ENCODE measurements at places on chromosomes 12 and 14.

DNA sequence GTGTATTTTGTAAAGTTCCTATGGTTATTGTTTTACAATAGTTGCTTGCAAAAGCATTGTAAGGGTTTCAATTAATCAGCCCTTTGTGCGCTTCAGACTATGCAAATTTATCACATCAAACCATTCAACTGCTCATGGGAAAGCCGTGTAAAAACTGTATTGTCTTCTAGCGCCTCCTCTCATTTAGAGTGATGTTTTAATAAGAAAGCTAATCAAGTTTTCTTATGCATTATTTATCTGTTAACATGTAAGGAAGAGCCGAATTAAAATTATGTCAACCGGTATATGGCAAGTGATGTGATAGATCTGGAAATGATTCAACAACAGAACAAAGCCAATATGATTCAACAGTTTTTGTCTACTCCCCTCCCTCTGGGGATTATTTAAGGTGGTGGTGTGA lies 92.5 kb upstream of the RFX4 start:
- DNase-seq: no peak

DNA sequence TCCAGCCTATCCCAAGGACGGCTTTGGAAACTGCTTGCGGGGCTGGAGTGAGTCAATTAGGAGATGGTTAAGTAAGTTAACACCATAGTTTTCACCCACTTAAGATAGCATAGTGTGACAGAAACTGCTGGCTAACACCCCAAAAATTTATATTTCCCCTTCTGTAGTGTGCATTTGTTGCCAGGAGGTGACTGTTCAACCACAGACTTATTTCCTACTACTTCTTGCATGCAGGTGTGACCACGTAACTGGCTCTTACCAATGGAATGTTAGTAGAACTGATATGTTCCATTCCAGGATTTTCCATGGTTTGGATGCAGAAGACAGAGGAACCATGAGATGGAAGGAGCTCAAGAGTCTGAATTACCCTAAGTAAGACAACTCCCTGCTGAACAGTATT lies 52.9 kb upstream of the SLC35F4 start:
- no peak for DNase-seq

GRCh38 chr14:99232714-99233214 lies 39.2 kb downstream of the BCL11B start:
- DNase-seq: no peak

GRCh38 chr14:103130965-103131364 lies 7.7 kb downstream of the TNFAIP2 start:
- no peak for DNase-seq

GRCh38 chr14:45810152-45810872 lies 557.3 kb upstream of the MIS18BP1 start:
- DNase-seq: no peak

- DNase-seq: no peak
These were observed 668.1 kb downstream of the SLC16A7 start for GRCh38 chr12:60263836-60264493.

GRCh38 chr12:109458086-109458485 lies 19.0 kb downstream of the KCTD10 start:
- DNase-seq: no peak

DNA sequence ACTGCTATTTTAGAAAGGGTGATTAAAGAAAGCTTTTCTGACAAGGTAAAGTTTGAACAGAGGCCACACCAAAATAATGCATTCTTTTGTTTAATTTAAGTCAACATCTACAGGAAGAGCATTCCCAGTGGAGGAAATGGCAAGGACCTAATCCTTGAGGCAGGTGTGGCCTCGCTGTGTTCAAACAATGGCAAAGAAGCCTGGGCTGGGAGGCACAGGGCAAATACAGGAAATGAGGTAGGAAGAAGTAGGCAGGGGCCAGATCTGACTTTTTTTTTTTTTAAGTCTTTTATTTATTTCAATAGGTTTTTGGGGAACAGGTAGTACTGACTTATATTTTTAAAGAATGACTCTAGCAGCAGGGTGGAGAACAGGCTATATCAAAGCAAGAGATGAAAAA lies 53.5 kb downstream of the ARMH4 start:
- no peak for DNase-seq

GRCh38 chr14:32669391-32669790 lies 269.3 kb upstream of the NPAS3 start:
- no peak for DNase-seq

DNA sequence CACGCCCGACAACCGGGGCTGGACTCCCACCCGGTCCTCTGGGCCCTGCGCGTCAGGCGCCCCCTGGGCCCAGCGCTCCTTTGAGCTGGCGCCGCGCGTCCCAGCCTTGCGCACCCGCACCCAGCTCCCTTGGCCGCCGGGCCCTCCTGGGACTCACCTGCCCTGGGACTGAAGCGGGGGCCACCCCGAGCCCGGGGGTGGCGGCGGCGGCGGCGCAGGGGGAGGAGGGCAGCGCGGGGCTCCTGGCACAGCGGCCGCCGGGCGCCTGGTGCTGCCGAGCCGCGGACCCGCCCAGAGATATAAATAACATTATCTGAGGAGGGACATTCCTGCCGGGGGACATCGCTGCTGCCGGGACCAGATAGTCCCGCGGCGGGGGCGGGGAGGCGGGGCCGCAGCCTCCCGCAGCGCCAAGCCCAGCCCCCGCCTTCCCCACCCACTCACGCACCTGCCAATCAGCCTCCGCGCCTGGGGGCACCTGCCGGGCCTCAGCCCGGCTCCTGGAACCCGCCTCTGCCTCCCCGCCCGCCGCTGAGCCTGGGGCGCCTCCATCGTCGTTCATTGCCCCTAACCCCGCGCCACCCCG lies at the start of gene SPTB:
TSS of gene SPTB (minus strand) at position 273 of the 586 bp plus-strand sequence. CDS start 56,813 bp downstream, outside the sequence.
- DNase-seq: no peak

DNA sequence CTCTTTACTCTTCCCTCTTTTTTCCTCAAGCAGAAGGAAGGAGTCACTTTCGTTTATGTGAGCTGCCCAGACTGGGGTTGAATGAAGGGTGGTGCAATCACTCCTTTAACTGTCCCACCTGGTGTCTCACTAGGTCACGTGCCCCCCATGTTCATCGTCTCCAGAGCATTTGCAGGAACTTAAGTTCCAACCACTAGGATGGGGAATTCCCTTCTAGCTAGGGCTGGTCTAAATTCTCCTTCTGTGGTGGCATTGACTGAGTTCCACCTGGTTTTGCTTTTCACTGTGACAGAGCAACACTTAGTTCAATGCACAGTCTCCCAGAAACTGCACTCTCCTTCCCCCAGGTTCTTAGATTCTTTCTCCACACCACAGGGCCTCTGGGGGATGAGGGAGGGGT lies 9.5 kb downstream of the FANCM start:
- no peak for DNase-seq

- DNase-seq: no peak
These were observed 3.0 kb downstream of the GALNT4 start for GRCh38 chr12:89521364-89522223.

GRCh38 chr12:93484315-93484981 lies 17.1 kb downstream of the MRPL42 start:
- no peak for DNase-seq

DNA sequence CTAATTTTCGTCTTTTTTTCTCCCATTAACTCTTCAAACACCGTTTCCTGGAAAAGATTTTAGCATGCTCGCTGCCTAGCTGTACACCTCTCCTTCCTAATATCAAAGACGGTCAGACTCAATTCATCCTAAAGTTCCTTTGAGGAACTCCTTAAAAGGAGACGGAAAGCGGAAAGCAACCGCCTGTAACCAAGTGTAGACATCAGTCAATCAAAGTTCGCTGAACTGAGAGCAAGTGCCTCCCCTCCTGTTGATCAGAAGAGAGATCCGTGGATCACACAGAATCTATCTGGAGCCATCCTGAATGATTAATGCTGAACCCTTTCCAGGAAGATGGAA lies 412 bp upstream of the TEP1 start:
- no peak for DNase-seq

GRCh38 chr14:91332986-91333649 lies 84.5 kb downstream of the CCDC88C start:
- no peak for DNase-seq

DNA sequence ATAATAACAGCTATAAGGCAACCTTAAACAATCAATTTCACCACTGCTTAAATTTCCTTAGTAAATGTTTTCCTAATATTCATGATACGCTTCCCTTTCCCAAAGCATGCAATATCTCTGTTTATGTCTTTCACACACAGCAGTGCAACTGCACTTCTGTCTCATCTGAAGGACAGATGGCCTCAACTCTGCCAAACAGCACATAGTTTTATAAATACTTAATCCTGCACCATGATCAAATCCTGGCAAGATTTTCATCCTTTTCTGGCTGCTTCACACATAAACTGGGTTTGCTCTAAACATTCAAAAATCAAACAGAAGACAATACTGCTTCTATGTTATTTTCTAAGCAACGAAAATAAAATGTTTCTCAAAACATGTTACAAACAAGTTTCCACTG lies 266.3 kb downstream of the ITPR2 start:
- DNase-seq: no peak

- DNase-seq: no peak
These were observed 114.1 kb downstream of the KIF26A start for GRCh38 chr14:104252256-104253215.

DNA sequence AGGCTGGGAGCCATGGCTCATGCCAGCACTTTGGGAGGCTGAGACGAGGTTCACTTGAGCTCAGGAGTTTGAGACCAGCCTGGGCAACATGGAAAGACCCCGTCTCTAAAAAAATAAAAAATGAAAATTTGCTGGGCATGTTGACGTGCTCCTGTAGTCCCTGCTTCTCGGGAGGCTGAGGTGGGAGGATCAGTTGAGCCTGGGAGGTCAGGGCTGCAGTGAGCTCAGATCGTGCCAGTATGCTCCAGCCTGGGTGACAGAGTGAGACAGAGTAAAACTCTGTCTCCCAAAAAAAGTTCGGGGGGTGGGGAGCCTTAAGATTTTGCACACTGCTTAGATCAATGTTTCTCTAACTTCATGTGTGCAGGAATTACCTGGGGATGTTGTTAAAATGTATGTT lies 30.9 kb downstream of the ATP2A2 start:
- no peak for DNase-seq

- DNase-seq: no peak
These were observed 58.1 kb downstream of the TRHDE start for GRCh38 chr12:72330301-72330700.

GRCh38 chr12:3996322-3996721 lies 123.1 kb upstream of the PARP11 start:
- DNase-seq: no peak

GRCh38 chr14:73168691-73169090 lies 32.4 kb downstream of the PSEN1 start:
- no peak for DNase-seq

GRCh38 chr14:92753250-92753649 lies 4.8 kb upstream of the LGMN start:
- no peak for DNase-seq

DNA sequence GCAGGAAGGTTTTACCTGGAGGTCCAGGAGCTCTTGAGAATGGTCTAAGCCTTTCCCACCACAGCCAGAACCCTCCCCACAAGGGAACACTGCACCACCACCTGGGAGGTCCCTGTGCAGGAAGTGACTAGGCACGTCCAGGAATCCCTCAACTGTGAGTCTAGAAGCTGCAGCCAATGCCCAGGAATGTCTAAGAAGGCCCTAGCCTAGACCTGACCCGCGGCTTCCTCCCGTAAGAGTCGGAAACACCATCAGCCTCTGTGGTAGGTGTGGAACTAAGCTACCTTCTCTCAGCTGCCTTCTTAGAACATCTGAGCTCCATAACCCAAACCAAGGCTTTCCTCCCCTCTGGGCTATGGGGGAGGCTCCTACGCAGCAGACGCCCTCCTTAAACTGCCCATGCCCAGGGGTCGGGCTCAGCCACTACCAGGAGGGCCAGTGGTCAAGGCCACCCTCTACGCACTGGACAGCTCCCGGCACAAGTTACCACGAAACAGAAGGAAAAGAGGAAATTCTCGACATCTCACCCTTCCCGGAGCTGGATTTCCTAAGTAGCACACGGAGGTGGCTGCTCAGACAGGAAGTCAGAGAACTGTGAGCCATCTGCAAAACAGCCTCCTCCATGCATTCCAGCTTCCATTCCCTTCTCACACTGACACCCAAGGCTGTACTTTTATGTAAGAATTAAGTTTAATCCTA lies 25.5 kb downstream of the ZFYVE21 start:
- no peak for DNase-seq

GRCh38 chr12:70831543-70831942 lies 89.0 kb downstream of the PTPRR start:
- no peak for DNase-seq

GRCh38 chr12:113263431-113263963 lies 42.2 kb downstream of the TPCN1 start:
- DNase-seq: no peak

DNA sequence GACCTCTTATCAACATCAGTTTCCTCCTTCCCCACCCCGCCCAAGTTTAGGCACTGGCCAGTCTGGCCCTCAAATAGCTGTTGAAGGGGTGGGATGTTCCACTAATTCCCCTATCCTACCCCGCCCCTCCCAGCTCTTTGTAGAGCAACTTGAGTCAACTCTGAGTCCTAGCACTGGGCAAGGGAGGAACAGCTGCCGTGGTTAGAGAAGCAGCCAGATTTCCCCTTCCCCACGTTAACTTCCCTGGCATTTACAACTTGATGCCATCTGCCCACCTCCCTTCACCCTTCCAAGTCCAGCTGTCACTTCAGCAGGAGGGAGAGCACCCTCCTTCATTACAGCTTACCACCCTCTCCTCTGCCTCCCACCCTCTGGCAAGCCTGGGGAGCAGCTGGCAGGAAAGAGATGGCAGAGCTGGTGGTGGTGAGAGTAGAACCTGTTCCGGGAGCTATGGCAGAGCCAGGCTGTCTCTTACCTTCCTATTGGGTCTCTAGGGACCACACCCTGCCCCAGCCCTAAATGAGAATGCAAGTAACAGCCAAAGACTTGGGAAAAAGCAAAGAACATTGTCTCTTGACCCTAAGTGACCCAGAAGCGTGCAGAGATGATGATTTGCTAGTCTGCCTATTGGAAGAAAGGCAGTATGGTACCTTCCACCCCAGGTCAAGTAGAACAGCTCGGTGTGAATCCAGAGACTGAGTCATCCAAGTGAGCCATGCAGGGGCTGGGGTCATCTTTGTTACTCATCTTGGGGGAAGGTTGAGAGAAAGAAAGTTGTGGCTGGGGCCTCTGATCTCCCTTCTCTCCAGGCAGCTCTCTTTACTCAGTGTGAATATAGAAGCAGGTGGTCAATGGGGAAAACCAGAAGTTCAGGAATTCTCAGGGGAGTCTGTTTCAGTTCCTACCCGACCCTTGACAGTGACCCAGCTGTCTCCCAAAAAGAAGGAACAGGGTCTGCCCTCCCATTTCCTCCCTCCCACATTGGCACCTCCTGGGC lies 1.5 kb downstream of the BLOC1S1 start:
- DNase-seq: no peak

GRCh38 chr14:49637534-49638078 lies 2.6 kb upstream of the DNAAF2 start:
- DNase-seq: no peak

- no peak for DNase-seq
These were observed 471.2 kb upstream of the PRICKLE1 start for GRCh38 chr12:43060742-43061141.

- no peak for DNase-seq
These were observed 452.1 kb downstream of the BCAT1 start for GRCh38 chr12:24496755-24497154.

- DNase-seq: no peak
These were observed 349.6 kb upstream of the CLEC14A start for GRCh38 chr14:38605193-38606114.

- no peak for DNase-seq
These were observed 6.0 kb upstream of the UBC start for GRCh38 chr12:124920353-124920935.

All from esophagus squamous epithelium (tissue), 5 donors.